RWPE1 (cell line): ENCODE measurements at places on chromosomes 5 and 9.

DNA sequence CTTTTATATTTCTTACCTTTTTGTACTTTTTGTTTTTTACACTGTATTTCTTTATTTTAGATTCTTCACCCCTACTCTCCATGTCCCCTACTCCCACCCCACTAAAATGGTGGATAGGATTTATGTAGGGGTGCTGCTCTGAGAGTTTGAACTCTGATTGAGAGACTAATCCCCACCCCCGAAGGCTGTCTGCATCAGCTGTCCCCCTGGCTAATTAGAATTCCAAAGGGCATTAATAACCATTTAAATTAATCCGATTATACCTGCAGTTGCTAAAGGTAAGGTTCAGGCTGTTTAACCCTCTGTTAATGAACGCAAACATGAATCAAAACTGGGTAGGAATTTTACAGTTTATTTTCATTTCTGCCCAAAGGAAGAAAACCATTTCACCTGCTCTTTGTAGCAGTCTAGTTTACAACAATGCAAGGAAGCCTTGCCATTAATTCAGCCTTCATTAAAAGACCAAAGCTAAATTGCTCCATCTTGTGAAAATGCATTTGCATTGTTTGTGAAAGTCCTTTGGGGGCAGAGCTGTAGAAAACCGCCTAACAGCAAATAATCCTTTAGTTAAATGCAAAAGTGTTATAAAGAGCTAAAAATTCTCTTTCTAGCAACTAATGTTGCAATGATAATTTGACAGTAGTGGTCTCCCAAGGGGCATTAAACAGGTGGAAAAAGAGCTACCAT is 71.2 kb downstream of the ZCCHC7 start:
- no peak for DNase-seq

- no peak for DNase-seq
Observed at GRCh38 chr5:78926252-78926651, 58.9 kb downstream of the ARSB start.

DNA sequence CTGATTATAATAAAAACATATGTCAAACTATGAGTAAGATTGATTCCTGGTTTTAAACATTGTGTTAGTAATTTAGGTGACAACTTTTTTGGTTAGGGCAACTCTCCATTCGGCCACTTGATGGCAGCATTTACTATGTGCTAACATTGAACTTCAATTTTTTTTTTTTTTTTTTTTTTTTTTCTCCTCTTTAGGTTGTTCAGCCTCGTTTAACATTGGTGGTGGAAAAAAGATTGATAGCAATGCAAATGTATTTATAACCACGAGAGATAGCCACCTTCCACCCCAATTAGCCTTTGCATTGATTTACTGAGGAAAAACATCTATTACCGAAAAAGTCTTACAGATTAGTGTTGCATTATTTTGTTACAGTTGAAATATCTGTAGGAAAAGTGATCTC is 159.1 kb downstream of the CSNK1G3 start:
- peak; percentile 32 for DNase-seq

- no peak for DNase-seq
Observed at GRCh38 chr5:146620031-146620668, 104.2 kb upstream of the GPR151 start.

GRCh38 chr5:149944666-149945065 is at the start of gene PDE6A:
PDE6A (minus strand) TSS chr5:149944793; CDS start chr5:149944673, 120 bp downstream.
- no peak for DNase-seq

GRCh38 chr5:68968429-68968828 is 125.4 kb upstream of the SLC30A5 start:
- no peak for DNase-seq

DNA sequence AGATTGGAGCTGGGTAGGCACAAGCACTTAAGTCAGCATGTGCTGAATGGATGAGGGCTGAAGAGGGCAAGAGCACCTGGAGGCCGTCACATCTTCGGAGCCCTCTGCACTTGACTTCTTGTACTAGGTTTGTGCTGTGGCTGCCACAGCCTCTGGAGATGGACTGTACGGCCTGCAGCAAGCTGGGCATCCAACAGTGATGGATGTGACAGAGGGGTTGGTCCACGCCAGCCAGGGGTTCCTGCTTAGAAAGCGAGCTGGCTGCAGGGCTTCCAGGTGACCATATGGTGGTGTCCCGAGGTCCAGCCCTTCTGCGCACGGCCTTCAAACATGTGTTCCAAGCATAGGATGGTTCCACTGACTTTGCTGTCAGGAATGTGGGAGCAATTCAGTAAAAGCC is 65.1 kb upstream of the PHYKPL start:
- DNase-seq, result no peak

GRCh38 chr5:61765471-61765870 is 433.4 kb downstream of the ZSWIM6 start:
- DNase-seq, result no peak

GRCh38 chr9:107914151-107914550 is 424.6 kb upstream of the KLF4 start:
- no peak for DNase-seq

GRCh38 chr5:117143406-117143805 is 568.8 kb upstream of the SEMA6A start:
- DNase-seq, result no peak

- no peak for DNase-seq
Observed at GRCh38 chr9:2378266-2378665, 243.3 kb upstream of the VLDLR start.
